ENCODE measurements at places on chromosomes 11 and 22.

GRCh38 chr11:57515332-57516060, at the start of gene SLC43A1:
Gene SLC43A1, minus strand, starts transcription at chr11:57515702. Its CDS starts 1,591 bp downstream, at chr11:57514111.
- peak; percentile 51 for DNase-seq

- no peak for DNase-seq
Measured at GRCh38 chr11:95517453-95517852, 272.1 kb downstream of the FAM76B start.

GRCh38 chr11:119480380-119481020, 57.5 kb upstream of the THY1 start:
- no peak for DNase-seq

- no peak for DNase-seq
Measured at GRCh38 chr22:32776802-32777201, 24.7 kb upstream of the TIMP3 start.

GRCh38 chr11:70128435-70128906, 50.4 kb downstream of the ANO1 start:
- DNase-seq = no peak

GRCh38 chr11:606245-606644, 9.5 kb downstream of the IRF7 start:
- DNase-seq = no peak

Measured in T-helper 1 cell (primary cell).